ENCODE measurements at places on chromosomes 6 and 20.
A peak's percentile ranks its signal among the peaks of the same experiment; 100 is the strongest.

GRCh38 chr6:140271759-140272377, 897.4 kb upstream of the CITED2 start:
- no peak for DNase-seq

DNA sequence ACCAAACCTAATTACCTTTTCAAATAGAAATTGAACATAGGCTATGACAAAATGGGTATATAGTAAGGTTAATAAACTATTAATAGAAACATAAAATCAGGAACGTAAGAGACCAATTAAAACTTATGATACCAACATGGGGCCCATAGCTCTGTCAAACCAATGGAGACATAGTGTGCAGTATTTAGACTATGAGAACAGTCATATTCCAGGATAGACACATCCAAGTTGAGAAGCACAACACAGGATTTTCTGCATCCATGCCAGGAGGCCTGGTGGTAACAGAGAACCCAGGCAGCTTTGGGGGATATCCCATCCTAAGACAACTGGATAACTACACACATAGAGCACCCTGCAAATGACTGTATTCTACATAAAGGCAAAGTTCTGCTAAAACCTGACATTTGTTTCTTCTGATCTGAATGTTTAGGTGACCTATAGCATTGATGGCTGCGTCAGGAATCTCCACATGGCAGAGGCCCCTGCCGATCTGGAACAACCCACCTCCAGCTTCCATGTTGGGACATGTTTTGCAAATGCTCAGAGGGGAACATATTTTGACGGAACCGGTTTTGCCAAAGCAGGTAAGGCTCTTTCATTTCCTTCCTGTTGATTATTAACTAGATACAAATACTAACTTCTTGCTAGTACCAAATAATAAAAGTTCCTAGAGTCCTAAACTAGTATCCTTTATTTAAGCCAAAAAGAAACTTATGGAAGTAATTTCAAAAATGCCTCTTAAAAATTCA, 202.7 kb downstream of the ARHGAP18 start:
- no peak for DNase-seq

DNA sequence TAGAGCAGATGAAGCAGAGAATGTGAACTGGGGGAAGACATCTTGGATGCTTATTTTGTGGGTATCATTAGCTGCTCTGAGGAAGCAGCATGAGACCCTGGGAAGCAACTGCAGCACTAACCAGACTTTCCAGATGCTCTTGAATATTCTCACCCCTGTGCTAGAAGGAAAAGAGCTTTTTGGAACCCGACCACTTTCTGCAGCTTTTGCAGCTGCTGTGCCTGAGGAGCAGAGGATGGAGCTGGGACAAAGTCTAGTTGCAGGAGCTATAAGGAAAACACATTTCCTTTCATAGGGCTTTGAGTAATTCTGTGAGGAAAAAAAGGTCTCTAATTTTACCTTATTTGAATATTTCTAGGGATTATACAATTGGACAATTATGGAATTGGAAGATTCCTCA, 369.7 kb downstream of the CD109 start:
- no peak for DNase-seq

GRCh38 chr6:169244684-169245383, 8.8 kb downstream of the THBS2 start:
- DNase-seq = no peak

- DNase-seq = no peak
Observed at GRCh38 chr6:154611241-154611640, 100.8 kb upstream of the CNKSR3 start.

GRCh38 chr6:105806486-105806920, 279.6 kb upstream of the PRDM1 start:
- DNase-seq = no peak

DNA sequence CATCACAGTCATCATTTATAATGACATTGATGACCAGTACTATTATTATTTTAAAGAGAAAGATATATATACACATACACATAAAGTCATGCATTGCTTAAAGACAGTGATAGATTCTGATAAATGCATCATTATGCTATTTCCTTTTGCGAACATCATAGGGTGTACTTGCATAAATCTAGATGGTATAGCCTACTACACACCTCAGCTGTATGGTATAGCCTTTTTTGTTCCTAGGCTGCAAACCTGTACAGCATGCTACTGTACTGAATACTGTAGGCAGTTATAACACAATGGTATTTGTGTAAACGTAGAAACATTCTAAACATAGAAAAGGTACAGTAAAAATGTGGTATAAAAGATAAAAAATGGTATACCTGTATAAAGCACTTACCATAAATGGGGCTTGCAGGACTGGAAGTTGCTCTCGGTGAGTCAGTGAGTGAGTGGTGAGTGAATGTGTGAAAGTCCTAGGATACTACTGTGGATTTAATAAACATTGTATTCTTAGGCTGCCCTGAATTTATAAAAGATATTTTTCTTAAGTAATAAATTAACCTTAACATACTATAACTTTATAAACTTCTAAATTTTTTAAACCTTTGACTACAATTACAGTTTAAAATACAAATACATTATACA, 23.9 kb downstream of the QKI start:
- no peak for DNase-seq

DNA sequence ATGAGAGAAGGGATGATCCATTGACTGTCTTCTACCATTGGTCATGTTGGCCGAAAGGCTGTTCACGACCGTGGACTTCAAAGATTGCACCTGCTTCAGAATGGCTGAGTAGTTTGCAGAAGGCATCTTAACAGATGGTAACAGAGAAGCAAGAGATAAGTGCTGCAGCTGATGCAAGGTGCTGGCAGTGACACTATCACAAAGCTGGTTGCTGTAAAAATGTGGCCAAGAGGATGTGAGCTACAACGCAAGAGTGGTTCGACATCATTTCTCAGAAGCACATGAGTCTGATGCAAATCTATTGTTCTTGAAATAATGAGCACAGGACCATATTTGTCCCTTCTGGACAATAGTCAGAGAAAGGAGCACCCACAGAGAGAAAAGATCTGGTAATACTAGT, 27.0 kb upstream of the ANKEF1 start:
- no peak for DNase-seq

DNA sequence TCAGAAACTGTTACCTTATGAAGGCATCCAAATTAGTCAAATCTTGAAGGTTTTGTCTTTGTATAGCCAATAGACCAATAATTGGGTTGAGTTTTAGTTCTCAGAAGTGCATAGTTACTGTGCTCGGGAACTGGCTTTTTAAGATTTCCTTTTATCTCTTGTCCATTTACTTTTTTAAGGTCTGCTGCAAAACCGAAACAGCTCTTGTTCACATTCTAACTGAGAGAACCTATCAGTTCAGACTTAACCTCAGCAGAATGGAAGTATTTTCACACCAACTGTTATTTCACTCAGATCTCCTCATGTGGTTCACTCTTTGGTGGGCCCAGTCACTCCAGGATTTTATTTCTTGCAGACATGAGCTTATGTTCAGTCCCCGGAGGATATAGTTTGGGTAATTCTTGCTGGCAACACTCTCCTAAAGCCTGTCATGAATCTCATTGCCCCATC, 55.5 kb downstream of the TPBG start:
- no peak for DNase-seq

DNA sequence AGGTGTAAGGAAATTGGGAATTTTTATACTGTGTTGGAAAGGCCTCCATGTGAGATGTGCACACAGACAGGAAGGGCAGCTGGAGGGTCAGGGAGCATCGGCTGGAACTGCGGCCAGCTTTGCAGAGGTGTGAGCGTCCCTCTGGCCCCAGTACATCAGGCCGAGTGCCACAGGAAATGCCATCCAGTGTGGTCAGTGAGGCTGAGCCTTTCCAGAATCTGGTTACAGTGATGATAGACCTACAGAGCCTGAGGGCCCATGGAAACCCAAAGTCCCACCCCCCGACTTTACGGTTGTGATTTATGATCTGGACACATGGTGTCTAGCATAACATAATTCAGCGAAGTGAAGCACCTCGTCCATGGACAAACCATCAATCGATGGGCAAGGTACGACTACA, 137.3 kb upstream of the PDE10A start:
- no peak for DNase-seq

- DNase-seq = peak; percentile 15
Observed at GRCh38 chr20:44643596-44644229, 7.8 kb downstream of the ADA start.

Data from effector CD8-positive, alpha-beta T cell (primary cell).